ENCODE measurements at places on chromosomes 2 and 18.
A peak's percentile ranks its signal among the peaks of the same experiment; 100 is the strongest.

DNA sequence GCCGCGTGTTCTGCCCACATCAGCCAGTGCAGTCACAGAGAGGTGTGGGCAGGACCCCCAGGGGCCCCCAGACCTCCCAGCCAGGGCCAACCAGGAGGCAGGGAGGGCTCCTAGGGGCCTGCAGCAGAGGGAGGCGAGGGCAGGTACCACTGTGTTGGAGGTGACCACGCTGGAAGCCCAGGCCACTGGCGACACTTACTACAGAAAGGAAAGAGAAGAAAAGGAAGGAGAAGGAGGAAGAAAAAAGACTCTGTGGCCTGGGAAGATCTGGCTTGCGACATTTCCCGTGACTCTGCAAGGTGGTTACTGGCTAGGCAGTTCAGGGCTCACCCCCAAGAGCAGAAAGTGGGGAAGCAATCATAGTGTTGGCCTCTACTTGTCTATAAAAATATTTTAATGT lies 98.1 kb upstream of the BCL2L11 start:
- no peak overlapping the region for H3K4me3 ChIP-seq
- H3K27me3 ChIP-seq = peaks cover 42% of the 10 kb centered on the region
- DNase-seq = no peak
- H3K4me1 ChIP-seq = no peaks in the 10 kb centered on the region
- H3K36me3 ChIP-seq = no peaks in the 10 kb centered on the region

DNA sequence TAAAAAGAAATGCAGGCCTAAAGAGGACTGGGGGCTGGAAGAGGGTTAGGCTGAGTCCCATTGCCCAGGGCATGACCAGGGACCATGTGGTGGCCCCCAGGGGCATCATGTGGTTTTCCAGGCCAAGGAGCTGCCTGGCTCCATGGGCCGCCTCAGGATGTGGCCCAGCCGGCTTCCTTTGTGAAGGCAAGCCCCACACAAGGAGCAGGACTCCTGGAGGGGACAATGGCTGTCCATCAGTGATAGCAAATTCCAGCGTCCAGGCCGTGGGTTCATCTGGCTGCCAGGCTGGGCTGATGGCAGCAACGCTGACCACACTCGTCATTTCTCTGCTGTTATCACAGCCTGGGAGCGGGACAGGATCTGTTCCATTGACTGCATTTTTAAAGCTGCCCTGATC lies 82.5 kb downstream of the GBX2 start:
- H3K36me3 ChIP-seq = no peaks in the 10 kb centered on the region
- H3K4me1 ChIP-seq = no peaks in the 10 kb centered on the region
- no peaks in the 10 kb centered on the region for H3K27me3 ChIP-seq
- H3K27ac ChIP-seq = no peak overlapping the region
- DNase-seq = no peak

DNA sequence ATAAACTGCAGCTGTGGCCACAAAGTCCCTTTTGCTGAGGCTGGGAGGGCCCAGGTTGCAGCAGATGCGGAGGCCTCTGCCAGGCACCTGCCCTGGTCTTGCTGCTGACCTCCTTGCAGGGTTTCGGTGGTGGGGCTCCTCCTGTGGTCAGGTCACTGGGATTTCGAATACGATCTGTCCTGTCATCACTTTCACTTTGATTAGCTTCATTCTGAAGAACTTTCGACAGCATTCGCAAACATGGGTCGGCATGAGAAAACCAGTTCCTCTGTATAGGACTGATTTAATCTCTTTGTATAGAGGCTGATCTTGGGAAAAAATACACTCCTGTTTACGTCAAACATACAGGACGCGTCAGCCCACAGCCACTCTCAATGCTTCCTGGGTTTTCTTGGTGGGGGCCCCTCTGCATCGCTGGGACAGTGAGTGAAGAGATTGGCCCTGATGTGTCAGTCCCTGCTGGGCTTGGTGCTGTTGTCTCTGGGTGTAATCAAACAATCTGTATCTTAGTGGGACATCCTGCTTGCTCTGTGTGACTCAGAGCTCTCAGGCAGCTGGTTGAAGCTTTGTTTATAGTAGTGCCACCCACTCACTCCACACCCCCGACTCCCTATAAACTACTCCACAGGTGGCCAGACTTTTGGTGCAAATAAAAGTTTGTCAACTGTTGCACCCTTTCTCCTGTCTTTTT lies 209.4 kb upstream of the CXCR4 start:
- H3K36me3 ChIP-seq = peaks cover 3% of the 10 kb centered on the region
- peaks cover 4% of the 10 kb centered on the region for H3K27me3 ChIP-seq
- H3K4me3 ChIP-seq = peak overlapping the region; percentile 43

DNA sequence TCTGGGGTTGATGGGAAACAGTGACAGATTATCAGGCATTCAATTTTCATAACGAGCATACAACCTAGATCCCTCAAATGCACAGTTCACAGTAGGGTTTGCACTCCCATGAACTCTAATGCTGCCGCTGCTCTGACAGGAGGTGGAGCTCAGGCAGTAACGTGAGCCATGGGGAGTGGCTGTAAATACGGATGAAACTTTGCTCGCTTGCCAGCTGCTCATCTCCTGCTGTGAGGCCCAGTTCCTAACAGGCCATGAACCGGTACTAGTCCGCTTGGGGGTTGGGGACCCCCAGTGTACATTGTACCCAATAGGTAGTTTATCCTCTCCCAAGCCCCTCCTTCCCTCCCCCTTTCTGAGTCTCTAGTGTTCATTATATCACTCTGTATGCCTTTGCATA lies 94.6 kb downstream of the PTH2R start:
- H3K27ac ChIP-seq = no peak overlapping the region
- no peak overlapping the region for H3K4me3 ChIP-seq
- no peaks in the 10 kb centered on the region for H3K27me3 ChIP-seq
- no peaks in the 10 kb centered on the region for H3K4me1 ChIP-seq
- no peak for DNase-seq

- no peaks in the 10 kb centered on the region for H3K36me3 ChIP-seq
- H3K4me1 ChIP-seq = no peaks in the 10 kb centered on the region
- no peak overlapping the region for H3K4me3 ChIP-seq
- peaks cover 2% of the 10 kb centered on the region for H3K27me3 ChIP-seq
- no peak overlapping the region for H3K27ac ChIP-seq
- DNase-seq = no peak
Observed at GRCh38 chr2:80326214-80326613, 21.7 kb upstream of the LRRTM1 start.

GRCh38 chr2:161119483-161119882 lies 40.7 kb upstream of the TANK start:
- H3K4me1 ChIP-seq = peaks cover 10% of the 10 kb centered on the region
- no peak overlapping the region for H3K4me3 ChIP-seq
- no peak overlapping the region for H3K27ac ChIP-seq
- H3K36me3 ChIP-seq = no peaks in the 10 kb centered on the region
- no peak for DNase-seq
- no peaks in the 10 kb centered on the region for H3K27me3 ChIP-seq

GRCh38 chr2:223896833-223897311 lies 48.3 kb downstream of the WDFY1 start:
- no peak for DNase-seq
- peaks cover 54% of the 10 kb centered on the region for H3K36me3 ChIP-seq
- H3K4me1 ChIP-seq = peaks cover 19% of the 10 kb centered on the region
- H3K27me3 ChIP-seq = no peaks in the 10 kb centered on the region
